Cortex of kidney (tissue), 1 donor: ENCODE measurements at places on chromosomes 7 and 10.

GRCh38 chr10:30114881-30115625, 55.7 kb upstream of the JCAD start:
- no peak for DNase-seq

DNA sequence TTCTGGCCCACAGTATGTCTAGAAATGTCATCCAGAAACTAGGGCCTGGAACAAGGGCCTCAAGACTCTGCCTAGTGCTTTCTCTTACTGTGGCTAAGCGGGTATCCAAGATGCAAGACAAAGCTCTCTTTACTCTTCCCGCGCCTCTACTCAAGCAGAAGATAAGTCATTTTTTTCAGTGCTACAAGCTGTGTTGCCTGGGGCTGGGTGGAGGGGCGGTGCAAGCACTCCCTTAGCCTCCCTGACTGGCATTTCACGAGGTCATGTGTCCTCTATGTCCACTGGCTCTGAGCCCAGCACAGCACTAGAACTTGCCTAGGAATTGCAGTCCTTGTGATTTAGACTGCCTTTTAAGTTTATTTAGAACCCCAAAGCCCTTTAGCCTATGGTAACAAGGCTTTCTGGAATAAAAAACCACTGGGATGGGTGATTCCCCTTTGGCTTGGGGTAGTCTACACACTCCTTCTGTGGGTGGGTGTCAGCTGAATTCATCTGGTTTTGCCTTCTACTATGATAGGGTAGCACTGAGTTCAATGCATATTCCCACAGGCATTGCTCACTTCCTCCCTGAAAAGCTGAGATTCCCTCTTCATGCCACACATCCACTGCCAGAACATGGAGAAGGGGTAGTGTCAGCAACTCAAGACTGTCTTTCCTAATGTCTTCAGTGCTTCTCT, 371.8 kb upstream of the KCND2 start:
- DNase-seq: no peak

DNA sequence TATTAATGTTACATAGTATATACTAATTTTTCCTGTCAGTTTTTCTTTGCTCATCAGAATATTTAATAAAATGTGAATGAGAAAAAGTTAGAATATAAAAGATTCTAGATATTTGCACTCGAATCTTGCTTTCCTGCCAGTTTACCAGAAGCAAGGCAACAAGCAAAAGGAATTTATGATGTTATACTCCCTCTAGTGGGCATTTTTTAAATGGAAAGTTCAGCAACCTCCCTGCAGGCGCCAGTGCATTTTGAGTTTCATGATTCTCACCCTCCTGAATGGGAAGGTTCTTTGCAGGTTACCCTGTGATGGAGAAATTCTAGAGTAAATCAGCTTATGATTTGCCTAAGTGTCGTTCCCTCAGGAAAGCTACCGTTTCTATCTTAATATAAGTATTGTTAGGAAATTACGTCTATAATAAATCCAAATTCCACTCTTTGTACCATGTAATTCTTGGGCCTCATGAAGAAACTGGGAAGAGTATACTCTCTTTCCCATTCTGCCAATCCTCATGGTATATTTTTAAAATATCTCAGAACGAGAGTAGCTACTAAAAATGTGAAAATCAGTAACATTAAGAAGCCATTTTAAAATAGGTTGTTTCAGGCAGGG, 350.0 kb downstream of the CRPPA start:
- no peak for DNase-seq

DNA sequence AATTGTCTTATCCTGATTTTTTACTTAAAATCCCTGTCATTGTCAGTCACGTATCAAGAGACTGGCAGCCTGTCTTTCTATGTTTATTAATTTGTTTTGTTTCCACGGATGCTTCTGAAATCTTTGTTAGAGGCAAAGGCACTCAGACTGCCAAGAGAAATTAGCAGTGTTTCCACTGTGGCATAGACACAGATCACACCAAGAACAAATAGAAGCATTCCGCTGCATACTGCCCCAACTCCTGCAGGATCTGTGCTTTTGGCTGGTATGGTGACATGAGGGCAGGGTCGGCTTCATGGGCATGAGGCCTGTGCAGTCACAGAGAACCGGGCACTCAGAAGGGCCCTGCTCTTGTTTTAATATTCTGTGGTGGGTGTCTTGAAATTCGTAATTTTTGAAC, 18.4 kb downstream of the CLDN12 start:
- DNase-seq: no peak

DNA sequence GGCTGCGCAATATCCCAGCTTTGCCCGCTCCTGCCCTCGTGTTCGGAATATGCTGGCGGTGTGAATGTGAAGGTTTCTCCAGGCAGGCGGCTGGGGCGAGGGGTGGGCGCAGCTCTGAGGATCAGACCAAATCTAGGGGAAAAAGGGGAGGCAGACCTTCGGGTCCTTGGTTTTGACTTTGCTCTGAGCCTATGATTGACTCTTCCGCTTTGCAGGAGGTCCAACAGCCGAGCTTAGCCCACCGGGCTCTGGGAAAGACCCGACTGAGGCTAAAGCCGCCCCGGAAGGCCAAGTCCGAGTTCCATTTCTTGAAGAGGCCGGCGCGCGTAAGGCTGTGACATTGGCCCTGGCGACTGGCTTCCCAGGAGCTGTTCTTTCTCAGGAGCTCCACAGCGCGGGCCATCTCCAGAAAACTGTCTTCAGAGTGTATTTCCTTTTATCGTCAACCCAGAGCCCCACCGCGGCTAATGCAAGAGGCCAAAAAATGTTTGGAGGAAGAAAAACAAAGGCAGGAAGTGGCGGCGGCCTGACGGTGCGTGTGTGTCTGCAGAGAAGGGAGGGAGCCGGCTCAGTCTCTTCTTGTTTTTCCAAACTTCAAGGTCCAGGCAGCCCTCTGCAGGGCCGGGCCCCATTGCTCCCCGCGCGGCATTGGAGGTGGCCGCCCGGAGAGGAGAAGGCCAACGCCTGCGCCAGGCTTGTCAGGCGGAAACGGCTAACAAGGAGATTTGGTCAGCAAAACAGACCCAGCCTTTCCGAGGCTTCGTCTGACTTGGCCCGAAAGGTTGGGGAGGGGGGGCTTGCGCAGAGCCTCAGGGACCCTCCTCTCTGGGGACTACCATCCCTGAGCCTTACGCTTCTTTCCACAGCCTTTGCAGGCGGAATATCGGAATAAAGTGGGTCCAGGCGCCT, 3.6 kb upstream of the HOXA11 start:
- no peak for DNase-seq

DNA sequence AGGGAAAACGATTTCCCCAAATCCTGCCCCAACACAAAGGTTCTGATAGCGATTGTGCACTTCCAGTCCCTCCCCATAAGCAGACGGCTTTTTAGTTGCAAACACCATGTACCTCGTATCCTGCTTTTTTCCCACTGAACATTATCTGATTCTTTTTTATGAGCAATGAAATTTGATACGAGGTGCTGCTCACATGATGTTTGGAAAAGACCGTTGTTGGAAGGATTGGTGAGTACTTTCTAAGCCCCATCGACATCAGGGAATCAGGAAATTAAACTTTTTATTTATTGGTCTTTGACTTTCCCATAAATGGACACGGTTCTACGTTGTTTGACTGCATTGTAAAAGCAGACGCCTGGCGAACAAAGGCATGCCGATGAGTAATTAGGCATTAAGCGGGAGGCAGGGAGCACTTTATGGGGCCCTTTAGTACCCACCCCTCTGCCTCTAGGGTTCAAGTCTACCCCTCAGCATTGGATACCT, 49.4 kb downstream of the TEX36 start:
- DNase-seq: no peak

GRCh38 chr10:111984057-111984456, 199.5 kb downstream of the GPAM start:
- no peak for DNase-seq
